Mammary epithelial cell (primary cell): ENCODE measurements at places on chromosomes 1 and 21.

- no peak for DNase-seq
Measured at GRCh38 chr1:69991644-69992043, 213.7 kb downstream of the LRRC40 start.

DNA sequence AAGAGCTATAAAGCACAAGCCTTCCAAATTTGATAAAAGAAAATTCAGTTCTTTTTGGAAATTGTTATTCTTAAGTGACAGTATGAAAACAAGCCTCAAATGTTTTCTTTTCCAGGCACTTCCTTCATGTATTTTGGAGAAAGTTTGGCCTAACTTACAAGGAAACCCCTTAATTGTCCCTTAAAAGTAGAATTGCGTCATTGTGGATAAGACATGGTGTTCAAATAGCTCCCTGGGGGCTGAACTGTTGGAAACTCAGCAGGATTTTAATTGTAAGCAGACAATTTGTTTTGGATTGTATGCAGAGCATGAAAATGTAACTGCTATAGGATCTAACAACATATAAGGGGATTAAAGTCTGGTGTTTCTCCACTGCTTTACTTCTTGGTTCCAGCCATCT, 35.4 kb upstream of the FGGY start:
- no peak for DNase-seq

DNA sequence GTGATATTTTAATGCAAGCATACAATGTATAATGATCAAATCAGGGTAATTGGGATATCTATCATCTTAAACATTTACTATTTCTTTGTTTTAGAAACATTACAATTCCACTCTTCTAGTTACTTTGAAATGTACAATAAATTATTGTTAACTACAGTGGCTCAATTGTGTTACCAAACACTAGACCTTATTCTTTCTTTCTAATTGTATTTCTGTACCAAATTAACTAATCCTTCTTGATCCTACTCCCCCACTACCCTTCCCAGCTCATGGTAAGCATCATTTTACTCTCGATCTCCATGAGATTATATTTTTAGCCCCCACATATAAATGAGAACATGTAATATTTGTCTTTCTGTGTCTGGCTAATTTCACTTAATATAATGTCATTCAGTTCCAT, 95.0 kb upstream of the MROH9 start:
- DNase-seq, result no peak

- no peak for DNase-seq
Measured at GRCh38 chr21:46515109-46515508, 56.4 kb downstream of the DIP2A start.

DNA sequence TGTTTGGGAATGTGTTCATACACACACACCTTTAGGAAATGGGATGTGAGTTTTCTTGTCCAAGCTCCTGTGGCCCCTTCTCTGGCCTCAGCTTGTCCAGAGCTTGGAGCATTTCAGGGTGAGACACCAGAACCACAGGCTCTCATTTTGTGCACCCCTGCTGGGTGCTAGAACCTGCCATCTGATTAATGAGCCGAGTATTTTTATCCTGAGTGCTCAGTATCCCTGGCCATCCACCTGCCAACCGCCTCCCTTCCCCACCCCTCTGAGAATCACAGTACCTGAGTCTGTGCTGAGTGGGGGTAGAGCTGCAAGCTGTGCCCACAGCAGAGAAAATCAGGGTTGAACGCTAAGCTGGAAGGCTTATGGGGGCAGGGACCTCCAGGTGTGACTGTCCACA, 1.4 kb downstream of the CASQ1 start:
- DNase-seq, result no peak

- DNase-seq, result no peak
Measured at GRCh38 chr1:164635803-164636731, 77.1 kb downstream of the PBX1 start.

DNA sequence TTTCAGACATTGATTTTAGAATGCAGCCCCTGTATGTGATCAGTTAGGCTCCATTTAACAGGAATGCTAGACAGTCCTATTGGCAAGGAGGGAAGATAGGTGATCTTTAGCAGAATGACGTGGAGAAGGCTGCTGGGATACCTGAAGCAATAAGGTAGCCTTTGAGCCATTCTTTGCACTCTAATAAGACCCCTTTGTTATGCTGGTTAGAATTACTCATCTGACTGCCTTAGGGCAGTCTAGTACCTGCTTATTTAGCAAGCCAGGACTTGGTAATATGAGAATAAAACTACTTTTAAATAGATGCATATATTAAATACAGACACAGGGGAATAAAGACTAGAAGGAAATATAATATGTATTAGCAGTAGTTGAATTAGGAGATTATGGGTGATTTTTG, 29.1 kb downstream of the NGF start:
- peak; percentile 88 for DNase-seq

GRCh38 chr1:95426772-95427171, 192.8 kb downstream of the RWDD3 start:
- no peak for DNase-seq

DNA sequence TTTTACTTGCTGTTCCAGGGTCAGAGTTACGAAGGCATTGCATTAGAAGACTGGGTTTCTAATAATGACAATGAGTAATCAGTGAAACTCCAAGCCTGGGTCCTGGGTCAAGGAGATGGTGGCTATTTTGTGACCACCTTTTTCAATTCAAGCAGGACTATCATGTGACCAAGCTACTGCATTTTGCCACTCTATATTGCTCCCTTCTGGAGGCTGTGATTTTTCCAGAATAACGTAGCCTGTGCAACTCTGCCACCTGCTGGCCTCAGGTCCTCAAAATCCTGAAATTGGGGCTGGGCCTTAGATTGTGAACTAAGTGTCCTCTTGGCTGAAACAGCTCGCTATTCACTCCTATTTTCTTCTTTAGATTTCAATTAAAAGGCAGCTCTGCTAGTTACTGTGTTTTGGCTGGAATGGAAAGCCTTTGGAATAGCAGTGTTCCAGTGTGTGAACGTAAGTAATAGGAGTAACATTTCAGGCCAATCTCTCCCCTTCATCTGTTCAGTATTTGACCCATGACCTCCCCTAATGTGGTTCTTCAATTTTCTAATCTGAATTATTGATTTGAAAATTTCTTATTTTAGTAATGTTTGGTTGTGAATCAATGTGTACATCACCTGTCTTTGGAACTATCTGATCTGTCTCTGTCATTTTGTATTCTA, 52.9 kb upstream of the CD46 start:
- DNase-seq, result peak; percentile 55

DNA sequence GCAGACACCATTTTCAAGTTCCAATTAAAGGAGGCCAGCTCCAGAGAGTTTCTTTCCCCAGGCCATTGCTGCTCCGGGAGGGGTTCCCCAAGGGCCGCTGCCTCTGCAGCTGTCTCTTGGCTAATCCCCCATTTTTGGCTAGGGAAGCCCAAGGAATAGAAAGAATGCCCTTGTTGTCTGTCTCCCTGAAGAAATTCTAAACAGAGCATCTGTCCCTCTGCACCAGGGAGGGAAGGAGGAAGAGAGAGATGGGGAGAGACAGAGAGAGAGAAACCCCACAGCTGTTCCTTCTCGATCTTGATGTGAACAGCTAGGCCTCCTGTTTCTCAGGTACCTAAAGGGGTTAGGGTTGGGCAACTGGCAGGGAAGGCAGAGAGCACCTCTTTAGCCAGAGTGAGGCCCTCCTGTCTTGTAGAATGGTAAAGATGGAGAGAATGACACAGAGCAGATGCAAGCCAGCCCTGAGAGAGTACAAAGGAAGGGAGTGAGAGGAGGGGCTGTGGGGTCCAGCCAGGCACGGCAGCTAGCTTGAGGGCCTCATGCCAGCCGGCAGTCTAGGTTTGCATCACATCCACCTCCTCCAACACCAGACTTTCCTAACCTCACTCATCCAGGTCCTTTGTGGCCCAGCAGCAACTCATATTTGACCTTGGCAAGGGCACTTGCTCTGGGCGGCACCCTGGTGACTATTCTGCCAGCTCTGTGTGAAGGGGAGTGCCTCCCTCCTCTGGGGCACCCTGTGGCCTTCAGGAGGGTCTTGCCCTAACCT, 13.1 kb downstream of the OPTC start:
- no peak for DNase-seq

DNA sequence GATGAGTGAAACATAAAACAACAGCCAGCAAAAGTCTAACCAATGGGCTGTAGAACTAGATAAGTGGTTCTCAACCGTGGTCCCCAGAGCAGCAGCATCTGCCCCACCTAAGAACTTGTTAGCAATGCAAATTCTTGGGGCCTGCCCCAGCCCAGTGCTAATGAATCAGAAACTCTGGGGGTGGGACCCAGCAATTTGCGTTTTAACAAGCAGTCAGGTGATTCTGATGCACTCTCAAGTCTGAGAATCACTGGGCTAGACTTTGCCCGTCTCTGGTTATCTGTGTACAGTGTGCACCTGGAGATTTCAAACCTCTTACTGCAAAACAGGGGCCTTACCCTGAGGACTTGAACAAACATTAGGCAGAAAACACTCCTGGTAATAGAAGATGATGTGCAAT, 66.5 kb downstream of the PLXNA2 start:
- DNase-seq, result peak; percentile 36

- no peak for DNase-seq
Measured at GRCh38 chr1:227765261-227766014, 30.2 kb downstream of the SNAP47 start.

GRCh38 chr1:119159111-119159510, 18.7 kb upstream of the WARS2 start:
- DNase-seq, result no peak

DNA sequence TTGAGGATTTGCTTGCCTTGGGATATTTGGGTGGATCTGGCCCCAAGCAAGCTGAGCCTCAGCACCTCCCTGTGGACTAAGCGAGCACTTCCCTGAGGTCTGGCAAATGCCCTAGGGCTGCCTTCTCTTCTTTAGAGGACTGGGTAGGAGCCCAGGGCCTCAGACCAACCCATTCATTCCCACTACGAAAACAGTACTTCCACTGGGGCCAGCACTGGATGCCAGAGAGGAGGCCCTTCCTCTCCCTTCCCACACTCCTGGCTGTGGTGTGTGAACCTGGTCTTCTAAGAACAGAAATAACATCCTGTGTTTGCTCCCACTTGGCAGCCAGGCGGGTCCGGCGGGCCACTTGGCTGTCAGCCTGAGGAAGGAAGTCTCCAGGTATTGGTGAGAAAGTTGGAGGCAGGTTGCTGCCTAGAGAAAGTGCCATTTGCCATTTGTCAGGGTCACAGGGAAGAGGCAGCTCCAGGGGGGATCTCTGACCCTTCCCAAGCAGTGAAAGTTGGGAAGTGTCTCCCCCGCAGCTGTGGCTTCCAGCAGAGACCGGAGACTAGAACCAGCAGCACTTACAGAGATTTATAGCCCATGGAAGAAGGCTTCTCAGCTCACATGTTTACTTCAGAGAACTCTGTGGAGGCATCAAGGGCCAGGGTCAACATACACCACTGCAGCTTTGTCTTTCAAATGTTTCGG, 323.5 kb downstream of the SIPA1L2 start:
- no peak for DNase-seq

- peak; percentile 51 for DNase-seq
Measured at GRCh38 chr1:168903237-168903830, 174.3 kb upstream of the DPT start.

GRCh38 chr1:3183411-3183810, 114.4 kb downstream of the PRDM16 start:
- DNase-seq, result no peak

GRCh38 chr1:212692774-212693644, 6.6 kb downstream of the BATF3 start:
- peak; percentile 67 for DNase-seq

DNA sequence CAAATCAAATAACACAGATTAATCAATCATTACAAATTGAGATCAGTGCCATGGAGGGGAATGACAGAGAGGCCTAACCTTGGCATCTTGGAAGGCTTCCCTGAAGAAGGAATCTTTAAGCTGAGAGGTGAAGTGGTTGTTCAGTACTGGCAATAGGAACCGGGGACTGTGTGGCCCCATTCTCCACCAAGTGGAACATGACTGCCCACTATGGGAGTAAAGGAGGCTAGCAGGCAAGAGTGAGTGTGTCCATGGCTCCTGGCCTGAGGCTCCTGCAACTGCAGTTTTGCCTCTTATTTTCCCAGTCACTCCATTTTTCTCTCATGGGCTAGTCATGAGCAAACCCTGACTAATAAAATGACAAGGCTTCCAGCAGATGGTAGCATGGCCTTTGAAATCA, 112.2 kb upstream of the GJB5 start:
- DNase-seq, result no peak

GRCh38 chr21:28696844-28697410, 295.8 kb downstream of the LTN1 start:
- DNase-seq, result no peak

DNA sequence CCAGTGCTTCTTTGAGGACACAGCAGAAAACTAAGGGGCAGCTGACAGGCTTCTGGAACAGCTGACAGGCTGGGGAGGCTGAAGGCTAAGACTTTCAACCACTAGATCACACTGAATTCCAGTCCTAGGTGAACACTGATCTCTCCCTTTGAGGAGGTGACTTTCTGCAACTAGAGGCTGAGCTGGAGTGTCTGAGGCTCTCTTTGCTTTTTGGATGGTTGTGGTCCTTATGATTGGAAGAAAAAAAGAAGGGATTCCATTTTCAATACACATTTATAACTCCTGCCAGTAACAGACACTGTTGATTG, 1.4 kb downstream of the IL6R start:
- no peak for DNase-seq

DNA sequence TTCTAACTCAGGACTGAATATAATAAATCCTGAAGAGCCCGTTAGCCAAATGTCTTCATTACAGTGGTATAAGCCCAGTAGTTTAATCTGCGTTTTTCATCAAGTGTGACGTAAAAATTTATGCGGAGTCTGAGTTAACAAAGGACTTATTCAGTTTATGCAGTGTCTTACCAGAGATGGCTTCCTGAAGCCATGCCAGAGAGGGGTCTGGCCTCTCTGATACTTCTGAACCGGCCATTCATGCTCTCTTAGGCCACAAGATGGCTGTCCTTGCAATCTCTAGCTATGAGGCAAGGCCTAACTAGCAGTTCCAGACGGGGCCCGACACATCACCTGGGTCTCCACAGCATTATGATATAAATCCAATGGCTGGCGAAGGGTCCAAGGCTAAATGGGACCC, 101.4 kb downstream of the TEX35 start:
- DNase-seq, result no peak

DNA sequence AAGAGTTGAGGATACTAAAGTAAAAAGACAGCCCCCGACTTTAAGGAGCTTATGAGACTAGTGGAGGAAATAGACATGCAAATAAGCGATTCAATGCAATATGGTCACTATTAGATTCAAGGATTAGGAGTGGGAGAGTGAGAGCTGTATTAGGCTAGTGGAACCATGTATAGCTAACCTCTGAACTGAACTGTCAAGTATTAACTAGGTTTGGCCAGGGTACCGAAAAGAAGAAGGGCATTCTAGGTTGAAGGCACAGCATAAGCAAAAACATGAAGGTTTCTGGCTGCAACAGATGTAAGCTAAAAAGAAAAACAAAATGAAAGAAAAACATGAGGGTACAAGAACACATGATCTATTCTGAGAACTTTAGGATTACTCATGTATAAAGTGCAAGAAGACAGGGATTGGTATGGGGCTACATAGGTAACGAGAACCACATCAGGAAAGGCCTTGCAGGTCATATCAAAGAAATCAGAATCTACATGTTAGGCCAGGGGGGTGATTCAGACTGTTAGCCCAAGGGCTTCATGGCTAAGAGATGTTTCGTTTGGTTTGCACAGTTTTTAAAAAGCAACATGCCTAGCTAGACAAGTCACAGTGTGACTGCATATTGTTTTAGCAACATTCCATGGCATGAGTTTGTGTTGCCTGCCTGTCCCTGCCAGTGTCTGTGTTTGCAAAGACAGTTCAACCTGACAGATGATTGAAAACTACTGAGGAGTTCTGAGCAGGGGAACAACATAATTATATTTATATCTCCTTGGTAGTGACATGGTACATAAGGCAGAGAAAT, 54.4 kb upstream of the HAO2 start:
- DNase-seq, result peak; percentile 28

GRCh38 chr1:63721531-63722189, 52.2 kb upstream of the ROR1 start:
- peak; percentile 18 for DNase-seq

- no peak for DNase-seq
Measured at GRCh38 chr1:93704052-93704451, 22.4 kb upstream of the BCAR3 start.
